ENCODE measurements at places on chromosomes 2 and 18.

- H3K27ac ChIP-seq: peak overlapping the region; percentile 36
- no peak overlapping the region for H3K4me3 ChIP-seq
- no peaks in the 10 kb centered on the region for H3K4me1 ChIP-seq
- H3K27me3 ChIP-seq: no peaks in the 10 kb centered on the region
- H3K36me3 ChIP-seq: no peaks in the 10 kb centered on the region
Measured at GRCh38 chr2:5849562-5849961, 157.4 kb downstream of the SOX11 start.

DNA sequence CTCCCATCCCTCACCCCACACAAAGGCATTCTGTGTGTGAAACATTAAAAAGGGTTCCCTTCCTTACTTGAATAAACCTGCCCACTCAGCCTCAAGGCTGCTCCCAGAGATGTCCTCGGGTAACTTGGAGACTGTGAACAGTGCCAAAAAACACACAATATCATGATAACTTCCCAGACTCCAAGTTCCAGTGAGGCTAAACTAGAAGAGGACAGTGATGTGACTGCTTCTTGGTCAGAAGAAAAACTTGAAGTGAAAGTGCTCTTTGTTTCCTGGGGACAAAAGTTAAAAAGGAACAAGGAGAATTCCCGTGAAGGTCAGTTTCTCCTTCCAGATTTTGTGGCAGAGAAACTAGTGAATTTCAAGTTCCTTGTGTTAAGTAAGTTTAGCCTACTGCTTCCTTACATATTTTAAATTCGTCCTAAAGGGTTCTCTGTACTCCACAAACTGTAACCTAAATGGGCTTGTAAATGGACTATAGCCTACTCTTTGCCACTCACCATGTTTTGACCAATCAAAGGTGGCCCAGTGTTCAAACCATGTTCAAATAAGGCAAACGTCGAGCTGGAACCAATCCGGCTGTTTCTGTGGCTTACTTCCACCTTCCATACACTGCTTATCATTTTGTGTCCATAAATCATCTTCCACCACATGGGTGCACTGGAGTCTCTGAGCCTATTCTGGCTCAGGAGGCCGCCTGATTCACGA lies 20.4 kb downstream of the TPRKB start:
- no peak for DNase-seq
- H3K27me3 ChIP-seq: no peaks in the 10 kb centered on the region
- no peak overlapping the region for H3K4me3 ChIP-seq

- no peaks in the 10 kb centered on the region for H3K4me1 ChIP-seq
- H3K4me3 ChIP-seq: no peak overlapping the region
- H3K27me3 ChIP-seq: no peaks in the 10 kb centered on the region
Measured at GRCh38 chr2:142082368-142082767, 48.4 kb downstream of the LRP1B start.

DNA sequence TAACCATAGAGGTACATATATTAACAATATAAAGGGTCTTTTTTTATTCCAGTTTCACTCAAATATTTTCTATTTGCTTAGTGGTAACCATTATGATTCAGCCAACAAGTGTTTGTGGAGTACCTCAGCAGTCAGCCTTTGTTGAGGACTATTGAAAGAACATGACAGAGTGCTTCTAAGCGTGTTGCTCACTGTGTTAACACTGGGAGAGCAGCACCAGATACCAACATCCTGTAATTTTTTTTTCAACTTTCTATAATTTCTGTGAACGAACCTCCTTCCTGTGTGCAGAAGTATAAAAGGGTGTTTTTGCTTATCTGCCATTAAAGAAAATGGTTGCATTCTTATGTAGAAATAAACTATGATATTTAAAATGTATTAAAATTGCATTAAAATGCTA lies 239.0 kb downstream of the PHLPP1 start:
- H3K27ac ChIP-seq: no peak overlapping the region
- no peaks in the 10 kb centered on the region for H3K36me3 ChIP-seq
- no peaks in the 10 kb centered on the region for H3K27me3 ChIP-seq
- no peak for DNase-seq
- peaks cover 13% of the 10 kb centered on the region for H3K4me1 ChIP-seq
- H3K4me3 ChIP-seq: no peak overlapping the region

DNA sequence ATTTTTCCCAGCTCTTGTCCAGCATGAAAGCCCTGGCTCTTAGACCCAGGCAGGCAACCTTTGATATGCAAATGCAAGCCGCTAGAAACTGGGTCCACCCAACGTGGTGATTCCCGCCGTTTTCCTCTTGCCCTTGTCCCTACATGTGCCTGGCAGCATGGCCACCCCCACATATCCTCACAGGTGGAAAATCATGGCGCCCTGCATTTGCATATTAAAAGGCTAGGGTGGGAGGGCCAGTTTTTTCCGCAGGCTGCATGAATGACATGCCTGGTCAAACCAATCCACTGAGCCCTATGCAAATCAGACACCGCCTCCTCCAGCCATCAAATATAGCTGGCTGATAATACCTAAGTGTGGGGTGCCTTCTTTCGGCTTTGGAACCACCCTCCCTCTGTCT lies 1091.8 kb upstream of the NXPH2 start:
- no peaks in the 10 kb centered on the region for H3K36me3 ChIP-seq
- H3K27me3 ChIP-seq: no peaks in the 10 kb centered on the region
- no peak overlapping the region for H3K27ac ChIP-seq
- H3K4me1 ChIP-seq: no peaks in the 10 kb centered on the region
- no peak overlapping the region for H3K4me3 ChIP-seq

DNA sequence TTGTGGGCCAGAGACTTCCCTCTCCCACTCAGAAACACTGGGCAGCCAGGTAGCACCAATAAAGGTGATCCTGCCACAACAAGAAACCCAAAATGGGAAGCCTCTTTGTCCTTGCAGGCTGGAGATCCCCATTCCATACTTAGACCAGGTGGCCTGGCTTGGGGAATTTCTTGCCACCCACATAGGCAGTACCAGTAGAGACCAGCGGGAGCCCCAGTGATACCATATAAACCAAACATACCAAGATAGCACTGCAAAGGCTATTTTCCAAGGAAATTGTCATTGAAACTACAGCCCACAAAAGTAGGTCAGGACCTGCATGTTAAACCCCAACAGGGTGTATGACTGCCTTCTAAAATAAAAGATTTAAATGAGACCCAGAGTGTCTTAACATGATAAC lies 171.6 kb downstream of the DIS3L2 start:
- no peaks in the 10 kb centered on the region for H3K27me3 ChIP-seq
- H3K27ac ChIP-seq: no peak overlapping the region
- H3K4me1 ChIP-seq: peaks cover 3% of the 10 kb centered on the region

DNA sequence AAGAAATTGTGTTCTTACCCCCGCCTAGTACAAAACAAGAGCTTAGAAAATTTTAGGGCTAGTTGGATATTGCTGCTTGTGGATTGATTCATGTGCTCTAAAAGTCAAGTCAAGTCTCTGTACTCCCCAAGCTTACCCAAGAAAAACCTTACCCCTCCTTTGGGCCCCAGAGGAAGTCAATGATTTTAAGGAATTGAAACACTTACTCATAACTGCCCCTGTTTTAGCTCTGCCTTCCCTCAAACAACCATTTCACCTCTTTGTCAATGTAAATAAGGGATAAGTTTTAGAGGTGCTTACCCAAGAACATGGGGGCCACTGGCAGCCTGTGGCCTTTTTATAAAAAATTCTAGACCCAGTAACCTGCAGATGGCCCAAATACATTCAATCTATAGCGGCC lies 136.6 kb upstream of the RMP24 start:
- no peak overlapping the region for H3K27ac ChIP-seq
- H3K27me3 ChIP-seq: no peaks in the 10 kb centered on the region
- H3K4me1 ChIP-seq: no peaks in the 10 kb centered on the region

- no peaks in the 10 kb centered on the region for H3K36me3 ChIP-seq
- no peak for DNase-seq
- no peaks in the 10 kb centered on the region for H3K27me3 ChIP-seq
- no peaks in the 10 kb centered on the region for H3K4me1 ChIP-seq
- no peak overlapping the region for H3K4me3 ChIP-seq
Measured at GRCh38 chr2:133760376-133760775, 192.1 kb upstream of the NCKAP5 start.

GRCh38 chr2:73928963-73929347 lies 2.3 kb downstream of the DGUOK start:
- DNase-seq: no peak
- no peak overlapping the region for H3K27ac ChIP-seq
- no peaks in the 10 kb centered on the region for H3K27me3 ChIP-seq
- H3K4me1 ChIP-seq: peaks cover 21% of the 10 kb centered on the region
- H3K36me3 ChIP-seq: peaks cover 4% of the 10 kb centered on the region

GRCh38 chr2:191376981-191377629 lies 131.9 kb downstream of the MYO1B start:
- peaks cover 18% of the 10 kb centered on the region for H3K36me3 ChIP-seq
- no peaks in the 10 kb centered on the region for H3K27me3 ChIP-seq
- peak; percentile 70 for DNase-seq
- no peak overlapping the region for H3K4me3 ChIP-seq

DNA sequence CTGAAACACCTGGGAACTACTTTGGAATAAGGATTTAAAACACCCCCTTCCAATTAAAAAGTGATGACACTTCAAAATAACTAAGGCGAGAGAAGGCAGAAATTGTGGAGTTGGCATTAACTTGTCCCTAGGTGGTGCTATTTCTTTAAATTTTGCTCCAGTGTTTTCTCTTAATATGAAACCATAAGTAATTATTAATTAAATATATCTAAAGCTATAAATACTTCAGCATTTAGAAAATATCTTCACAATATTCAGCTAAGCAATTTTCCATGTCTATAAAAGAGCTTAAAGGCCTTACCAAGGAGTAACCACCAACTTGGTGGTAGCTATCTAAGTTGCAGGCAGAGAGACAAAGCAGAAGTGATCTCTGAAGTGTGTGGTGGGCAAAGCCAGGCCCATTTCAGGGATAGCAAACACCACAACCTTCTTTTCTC lies 186.8 kb upstream of the PGAP1 start:
- H3K4me1 ChIP-seq: peaks cover 14% of the 10 kb centered on the region
- DNase-seq: no peak
- peaks cover 12% of the 10 kb centered on the region for H3K36me3 ChIP-seq
- H3K4me3 ChIP-seq: no peak overlapping the region
- H3K27ac ChIP-seq: no peak overlapping the region
